Activated naive CD8-positive, alpha-beta T cell treated with anti-CD3 and anti-CD28 coated beads, Interleukin-2, amount 50 U/mL, for 24 hours (primary cell): ENCODE measurements at places on chromosomes 3 and 15.
A peak's percentile ranks its signal among the peaks of the same experiment; 100 is the strongest.

DNA sequence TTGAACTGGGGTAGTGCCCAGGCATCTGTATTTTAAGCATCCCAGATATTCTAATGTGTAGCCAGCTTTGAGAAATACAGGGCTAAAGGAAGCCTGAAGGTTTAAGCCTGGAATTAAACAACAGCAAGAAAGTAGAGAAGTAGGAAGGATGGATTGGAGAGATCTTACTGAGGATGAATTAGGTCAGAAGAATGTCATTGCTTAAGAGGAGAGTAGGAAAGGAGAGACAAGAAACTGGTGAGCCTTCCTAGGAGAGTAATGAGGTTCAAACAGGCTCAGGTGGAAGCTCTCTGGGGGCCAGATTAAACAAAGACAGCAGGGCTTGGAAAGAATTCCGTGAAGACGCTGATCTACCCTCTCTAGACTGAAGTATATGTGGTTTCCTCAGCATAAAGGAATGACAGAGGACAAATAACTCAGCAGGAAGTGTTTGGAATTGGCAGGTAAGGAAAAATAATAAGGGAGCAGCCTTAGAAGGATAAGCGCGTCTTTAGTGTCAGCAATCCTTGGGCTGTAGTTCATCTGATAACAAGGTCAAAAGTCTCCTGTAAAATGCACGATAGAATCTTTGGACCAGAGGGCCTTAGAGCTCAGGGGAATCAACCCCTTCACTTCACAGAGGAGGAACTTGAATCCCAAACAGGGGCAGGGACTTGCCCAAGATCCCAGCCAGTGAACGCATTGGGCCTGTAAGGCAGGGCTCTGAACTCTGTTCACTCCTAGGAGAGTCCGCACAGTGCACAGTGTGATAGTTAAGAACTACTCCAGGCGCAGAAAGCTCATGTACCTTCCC is 90.9 kb downstream of the TP63 start:
- H3K27ac ChIP-seq: no peak overlapping the region
- no peak overlapping the region for H3K4me3 ChIP-seq
- H3K27me3 ChIP-seq: no peaks in the 10 kb centered on the region

DNA sequence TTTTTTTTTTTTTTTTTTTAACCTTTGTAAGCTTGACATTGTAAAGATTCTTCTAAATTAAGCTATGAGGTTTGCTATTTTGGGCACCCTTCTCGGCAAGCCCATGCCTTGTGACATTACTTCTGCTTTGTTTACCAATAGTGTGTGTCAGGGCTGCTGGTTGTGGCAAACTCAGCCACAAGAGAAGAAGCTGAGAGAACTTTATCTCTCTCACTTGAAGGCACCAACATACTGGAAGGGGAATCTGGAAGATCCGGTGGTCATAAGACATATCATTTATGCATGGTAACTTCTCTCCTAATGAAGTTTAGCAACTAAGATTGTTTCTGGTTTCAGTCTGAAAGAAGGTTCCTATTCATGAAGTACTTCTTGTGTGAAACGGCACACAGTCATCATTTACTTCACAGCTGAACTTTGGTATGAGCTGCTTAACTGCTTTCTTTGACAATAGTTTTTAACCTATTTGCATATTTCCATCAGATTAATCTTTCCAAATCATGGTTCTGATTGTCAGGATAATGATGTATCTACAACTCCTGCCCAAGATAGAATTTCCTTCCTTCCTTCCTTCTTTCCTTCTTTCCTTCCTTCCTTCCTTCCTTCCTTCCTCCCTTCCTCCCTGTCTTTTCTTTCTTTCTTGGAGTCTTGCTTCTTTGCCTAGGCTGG is 189.3 kb downstream of the NFKBIZ start:
- H3K4me3 ChIP-seq: no peak overlapping the region
- H3K36me3 ChIP-seq: peaks cover 11% of the 10 kb centered on the region
- H3K4me1 ChIP-seq: peaks cover 17% of the 10 kb centered on the region
- DNase-seq: no peak
- no peak overlapping the region for H3K27ac ChIP-seq

GRCh38 chr15:47442371-47442770 is 274.9 kb upstream of the SEMA6D start:
- DNase-seq: no peak
- H3K27me3 ChIP-seq: no peaks in the 10 kb centered on the region
- no peak overlapping the region for H3K27ac ChIP-seq
- no peaks in the 10 kb centered on the region for H3K4me1 ChIP-seq

- H3K4me1 ChIP-seq: no peaks in the 10 kb centered on the region
- no peak for DNase-seq
- no peak overlapping the region for H3K4me3 ChIP-seq
Measured at GRCh38 chr3:48623851-48624547, 2.4 kb upstream of the TMEM89 start.

DNA sequence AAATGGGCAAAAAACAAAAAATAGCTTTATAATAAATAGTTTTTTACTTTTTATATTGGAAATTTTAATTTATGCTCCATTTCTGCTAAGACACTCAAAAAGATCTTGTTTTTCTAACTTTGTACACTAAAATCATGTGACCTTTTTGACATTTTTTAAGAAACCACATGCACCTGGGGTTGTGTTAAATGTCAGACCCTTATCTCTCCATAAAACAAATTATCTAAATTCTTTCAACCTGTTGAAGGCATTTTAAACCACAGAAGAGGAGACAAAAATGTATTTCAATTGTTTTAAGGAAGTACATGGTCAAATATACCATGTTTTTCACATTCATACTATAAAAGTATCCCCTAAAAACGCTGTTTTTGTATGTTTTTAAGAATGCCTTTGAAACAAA is 29.2 kb downstream of the IFT80 start:
- peaks cover 17% of the 10 kb centered on the region for H3K36me3 ChIP-seq
- no peak overlapping the region for H3K4me3 ChIP-seq

- peaks cover 20% of the 10 kb centered on the region for H3K27me3 ChIP-seq
- H3K36me3 ChIP-seq: no peaks in the 10 kb centered on the region
- H3K4me1 ChIP-seq: peaks cover 53% of the 10 kb centered on the region
- no peak for DNase-seq
Measured at GRCh38 chr3:46372492-46373359, 2.0 kb downstream of the CCR5 start.

- H3K27me3 ChIP-seq: no peaks in the 10 kb centered on the region
- peaks cover 11% of the 10 kb centered on the region for H3K4me1 ChIP-seq
Measured at GRCh38 chr3:15753056-15753710, 44.6 kb downstream of the ANKRD28 start.

DNA sequence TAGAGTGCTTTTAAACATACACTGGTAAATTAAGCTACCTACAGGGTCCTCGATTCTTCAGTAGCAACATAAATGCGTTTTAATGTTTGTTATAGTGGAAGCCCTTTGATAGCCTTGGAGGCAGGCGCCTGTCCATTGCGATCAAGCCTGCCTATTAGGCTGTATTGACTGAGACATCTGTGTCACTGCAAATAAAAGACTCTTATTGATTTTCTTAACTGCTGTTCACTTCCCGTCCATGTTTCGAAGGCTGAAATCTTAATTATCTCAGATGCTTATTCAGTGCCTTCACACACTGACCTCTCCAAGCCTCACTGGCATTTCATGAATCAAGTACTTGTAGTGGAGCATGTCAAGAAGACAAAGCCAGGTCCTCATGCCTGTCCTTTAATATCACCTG is 51.1 kb downstream of the MAP2K5 start:
- no peak for DNase-seq
- peaks cover 8% of the 10 kb centered on the region for H3K36me3 ChIP-seq
- no peak overlapping the region for H3K4me3 ChIP-seq
- H3K27me3 ChIP-seq: no peaks in the 10 kb centered on the region

DNA sequence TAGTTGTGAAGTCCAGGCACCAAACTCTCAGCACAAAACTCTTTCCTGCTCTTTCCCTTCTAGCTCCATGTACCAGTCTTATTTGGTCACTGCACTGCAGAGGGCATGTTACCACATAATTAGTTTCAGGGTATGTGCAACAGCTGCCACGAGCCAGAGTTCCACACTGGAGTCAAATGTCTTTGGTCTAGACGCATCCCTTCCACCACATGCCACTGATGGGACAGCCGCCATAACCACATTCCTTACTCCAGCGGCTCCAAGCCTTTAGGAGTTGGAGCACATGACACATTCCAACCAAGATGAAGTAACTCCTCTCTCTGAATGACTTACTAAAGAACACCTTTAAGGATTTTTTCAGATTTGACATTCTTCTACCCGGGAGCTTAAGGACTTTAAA is 153.4 kb downstream of the ERC2 start:
- no peaks in the 10 kb centered on the region for H3K4me1 ChIP-seq
- no peak overlapping the region for H3K27ac ChIP-seq
- no peaks in the 10 kb centered on the region for H3K36me3 ChIP-seq
- no peak for DNase-seq

DNA sequence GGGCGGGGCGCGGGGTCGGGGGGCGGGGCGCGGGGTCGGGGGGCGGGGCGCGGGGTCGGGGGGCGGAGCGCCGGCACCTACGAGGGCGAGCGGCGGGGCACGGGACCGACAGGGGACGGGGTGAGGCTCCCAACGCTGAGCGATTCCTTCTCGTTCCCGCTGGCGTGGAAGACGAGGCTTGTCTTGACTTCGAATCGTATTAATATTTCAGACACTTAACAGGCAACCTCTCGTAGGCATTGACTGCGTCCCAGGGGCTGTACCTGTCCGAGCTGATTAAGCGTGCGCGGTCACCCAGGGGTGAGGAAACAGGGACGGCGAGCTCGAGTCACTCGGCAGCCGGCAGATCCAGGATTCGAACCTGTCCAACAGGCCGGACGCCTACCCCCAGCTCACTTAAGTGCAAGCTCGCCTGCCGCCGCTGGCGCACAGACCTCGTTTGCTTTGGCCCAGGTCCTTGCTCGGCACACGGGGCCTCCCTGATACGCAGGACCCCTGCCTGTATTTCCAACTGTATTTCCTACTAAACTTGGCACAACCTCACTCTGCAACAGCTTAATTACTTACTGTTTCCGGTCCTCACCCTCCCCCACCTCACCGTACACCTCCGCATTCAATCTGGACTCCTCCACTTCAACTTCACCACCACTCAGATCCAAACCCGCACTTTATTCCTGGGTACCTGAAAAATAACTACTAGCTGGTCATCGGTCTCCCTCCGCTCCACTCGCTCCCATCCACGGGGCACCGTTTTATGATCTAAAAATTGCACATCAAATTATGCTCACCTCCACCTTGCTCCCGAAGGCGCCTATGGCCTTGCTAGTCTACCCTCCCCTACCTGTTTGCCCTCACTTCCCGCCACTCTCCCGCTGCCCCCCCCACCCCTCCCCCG is 722 bp upstream of the ZXDC start:
- no peak for DNase-seq
- H3K27me3 ChIP-seq: no peaks in the 10 kb centered on the region
- peaks cover 10% of the 10 kb centered on the region for H3K36me3 ChIP-seq
- peak overlapping the region; percentile 78 for H3K4me3 ChIP-seq

DNA sequence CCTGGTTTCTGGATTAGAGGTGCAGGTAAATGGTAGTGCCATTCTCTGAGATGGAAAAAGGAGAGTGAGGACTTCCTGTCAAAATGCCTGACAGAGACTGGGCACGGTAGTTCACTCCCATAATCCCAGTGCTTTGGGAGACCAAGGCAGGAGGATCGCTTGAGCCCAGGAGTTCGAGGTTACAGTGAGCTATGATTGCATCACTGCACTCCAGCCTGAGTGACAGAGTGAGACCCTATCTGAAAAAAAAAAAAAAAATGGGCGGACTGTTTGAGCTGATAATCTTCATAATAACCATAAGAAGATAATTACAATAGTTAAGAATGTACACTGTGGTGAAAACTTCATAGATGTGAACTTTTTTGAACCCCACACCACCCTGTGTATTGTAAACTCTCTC is 44.2 kb downstream of the HRH1 start:
- no peak overlapping the region for H3K4me3 ChIP-seq
- H3K27me3 ChIP-seq: peaks cover 23% of the 10 kb centered on the region
- no peak for DNase-seq
- H3K27ac ChIP-seq: no peak overlapping the region

DNA sequence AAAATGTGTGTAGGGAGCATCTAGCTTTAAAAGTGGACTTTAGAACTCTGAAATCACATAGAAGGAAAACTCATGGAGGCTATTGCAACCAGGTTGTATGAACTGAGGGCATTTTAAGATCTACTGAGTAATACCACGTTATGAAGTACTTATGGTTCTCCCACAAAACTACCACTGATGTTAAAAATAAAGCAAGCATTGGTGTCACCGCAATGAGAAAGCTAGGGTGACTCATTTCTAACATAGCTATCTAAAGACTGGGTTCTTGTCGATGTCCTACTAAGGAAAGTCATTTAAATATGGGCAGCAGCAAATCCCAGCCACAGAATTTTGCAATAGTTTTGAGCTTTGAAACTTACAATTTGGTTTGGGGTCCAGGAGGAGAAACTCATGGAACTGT is 584.8 kb downstream of the DIPK2A start:
- H3K36me3 ChIP-seq: no peaks in the 10 kb centered on the region
- peaks cover 3% of the 10 kb centered on the region for H3K27me3 ChIP-seq
- no peak for DNase-seq
- no peak overlapping the region for H3K27ac ChIP-seq

DNA sequence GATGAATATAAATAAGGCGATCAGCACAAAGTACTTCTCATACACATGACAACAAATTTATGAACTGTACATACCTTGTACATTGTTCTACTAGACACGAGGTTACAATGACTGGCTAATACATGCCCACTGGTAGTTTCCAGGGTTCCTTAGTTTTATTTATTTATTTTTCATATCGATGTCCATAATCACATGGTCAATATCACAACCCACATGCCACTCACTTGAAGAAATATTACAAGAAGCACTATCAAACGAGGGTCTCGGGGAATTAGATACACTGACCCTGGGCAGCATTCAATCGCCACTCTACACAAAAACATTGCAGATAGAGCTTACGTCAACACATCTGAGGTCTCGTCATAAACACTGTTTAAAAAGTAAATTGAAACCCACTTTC is 21.2 kb upstream of the WNT5A start:
- no peaks in the 10 kb centered on the region for H3K4me1 ChIP-seq
- no peak for DNase-seq
- H3K27me3 ChIP-seq: no peaks in the 10 kb centered on the region
- no peaks in the 10 kb centered on the region for H3K36me3 ChIP-seq
- no peak overlapping the region for H3K27ac ChIP-seq
- no peak overlapping the region for H3K4me3 ChIP-seq

DNA sequence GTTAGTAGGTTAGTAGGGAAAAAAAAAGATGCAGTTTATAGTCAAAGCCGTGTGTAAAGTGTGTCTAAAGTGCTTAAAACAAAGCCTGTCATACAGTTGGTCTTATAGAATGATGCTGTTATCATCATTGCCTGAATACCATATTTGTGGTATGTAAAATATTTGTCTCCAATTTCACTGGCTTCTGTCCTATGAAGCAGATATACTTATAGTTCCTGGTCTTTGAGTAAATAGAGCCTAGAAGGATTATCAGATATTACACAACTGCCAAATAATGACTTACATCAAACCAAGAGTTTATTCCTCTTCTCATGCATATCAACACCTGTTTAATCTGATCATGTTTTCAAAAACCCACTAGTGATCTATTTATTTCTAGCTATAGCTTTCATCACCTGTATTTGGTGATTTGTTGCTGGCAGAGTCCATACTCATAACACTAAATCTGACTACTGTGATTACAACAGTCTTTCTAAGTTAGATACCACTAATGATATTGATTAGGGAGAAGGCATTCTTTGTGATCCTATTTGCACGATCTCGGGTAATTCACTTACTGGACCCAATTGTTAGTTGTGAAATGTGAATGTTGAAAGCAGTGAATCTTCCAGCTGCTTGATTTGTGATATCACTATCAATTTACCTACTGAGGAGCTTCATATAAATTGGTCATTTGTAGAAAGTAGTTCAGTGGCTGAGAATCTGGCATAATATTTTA is 413.7 kb downstream of the LPP start:
- H3K36me3 ChIP-seq: no peaks in the 10 kb centered on the region
- H3K27me3 ChIP-seq: no peaks in the 10 kb centered on the region
- H3K4me1 ChIP-seq: peaks cover 7% of the 10 kb centered on the region
- DNase-seq: no peak
